Occipital lobe (tissue), 3 donors: ENCODE measurements at places on chromosomes 11 and 22.

DNA sequence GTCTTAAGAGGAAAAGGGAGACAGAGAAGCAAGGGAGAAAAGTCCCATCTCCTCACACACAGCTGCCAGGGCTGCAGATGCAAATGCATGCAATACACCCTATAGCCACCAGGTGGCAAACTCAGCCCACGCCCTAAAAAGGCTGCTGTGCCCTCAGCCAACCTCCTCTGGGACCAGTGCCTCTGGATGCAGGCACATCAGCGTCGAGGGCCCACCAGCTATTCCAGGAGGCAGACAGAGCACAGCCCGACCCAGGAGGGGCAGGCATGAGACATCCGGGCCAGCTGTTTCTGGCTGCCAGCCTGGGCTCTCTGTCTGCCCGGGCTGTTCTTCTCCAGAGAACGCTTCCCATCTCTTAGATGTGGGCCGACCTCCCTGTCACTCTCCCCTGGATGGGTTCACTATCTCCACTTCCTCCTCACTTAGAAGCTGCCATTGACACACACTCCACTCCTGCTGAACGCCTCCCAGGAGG, 39.7 kb downstream of the TPBGL start:
- peak; percentile 70 for DNase-seq

- no peak for DNase-seq
These were observed 23.1 kb upstream of the NNMT start for GRCh38 chr11:114273071-114273470.

- DNase-seq = peak; percentile 17
These were observed 15.8 kb upstream of the EHD1 start for GRCh38 chr11:64894070-64894811.

GRCh38 chr11:110463153-110463552, 33.4 kb downstream of the FDX1 start:
- no peak for DNase-seq

GRCh38 chr22:40441761-40442390, 71.5 kb downstream of the SGSM3 start:
- DNase-seq = no peak

- DNase-seq = no peak
These were observed 1.8 kb upstream of the NAALADL1 start for GRCh38 chr11:65059959-65060824.
